A549 treated with dexamethasone at 1 μM for 4 hours (cell line): ENCODE measurements at places on chromosomes 4 and X. TPM values are rescaled to one million over a fixed set of nuclear protein-coding genes. Genes with fewer than 3 reads are reported as not detected.

Gene NR3C2
- total RNA-seq, result 0.02 TPM in 1 of 5 replicates, not detected in the others

Gene RTL3
- total RNA-seq, result 0.09 to 0.16 TPM (median 0.11 TPM) in 5 replicates

Gene SNCA
- total RNA-seq, result 0.16 to 0.29 TPM (median 0.22 TPM) in 4 of 5 replicates, not detected in the other

Gene SAGE1
- 0.02 to 0.14 TPM (median 0.05 TPM) in 4 of 5 replicates, not detected in the other for total RNA-seq

Gene BST1
- total RNA-seq, result 14.6 to 22.0 TPM (median 15.8 TPM) in 5 replicates

Gene THAP6
- total RNA-seq, result 4.8 to 5.9 TPM (median 5.1 TPM) in 5 replicates

Gene SLC9B1
- total RNA-seq, result 0.10 to 0.18 TPM (median 0.13 TPM) in 5 replicates

Gene HPSE
- total RNA-seq, result 1.2 to 1.7 TPM (median 1.4 TPM) in 5 replicates

Gene MAGEA9B
- not detected in 5 replicates for total RNA-seq

Gene CBR4
- 3.8 to 4.7 TPM (median 4.0 TPM) in 5 replicates for total RNA-seq

Gene L1CAM
- 18.1 to 23.9 TPM (median 20.8 TPM) in 5 replicates for total RNA-seq

Gene BEX3
- total RNA-seq, result 238 to 272 TPM (median 241 TPM) in 5 replicates

Gene SLITRK4
- 0.01 TPM in 1 of 5 replicates, not detected in the others for total RNA-seq

Gene VEGFD
- 0.19 to 0.46 TPM (median 0.33 TPM) in 5 replicates for total RNA-seq

Gene GPR173
- total RNA-seq, result not detected in 5 replicates

Gene NPY2R
- total RNA-seq, result 0.04 TPM in 1 of 5 replicates, not detected in the others

Gene FOXO4
- total RNA-seq, result 1.1 to 1.7 TPM (median 1.4 TPM) in 5 replicates

Gene HTR2C
- not detected in 5 replicates for total RNA-seq

Gene SPACA5B
- not detected in 5 replicates for total RNA-seq

Gene PNMA6A
- 4.0 to 4.8 TPM (median 4.7 TPM) in 5 replicates for total RNA-seq

Gene MSANTD1
- 0.05 to 0.18 TPM (median 0.08 TPM) in 5 replicates for total RNA-seq

Gene ZCCHC4
- 3.7 to 4.8 TPM (median 4.1 TPM) in 5 replicates for total RNA-seq

Gene OTC
- total RNA-seq, result not detected in 5 replicates

Gene AKAP4
- total RNA-seq, result not detected in 5 replicates

Gene USP26
- total RNA-seq, result not detected in 5 replicates

Gene PAGE5
- not detected in 5 replicates for total RNA-seq

Gene AADAT
- 7.6 to 9.6 TPM (median 8.4 TPM) in 5 replicates for total RNA-seq

Gene PLXNB3
- 1.8 to 4.1 TPM (median 3.0 TPM) in 5 replicates for total RNA-seq

Gene VSIG1
- 0.12 to 0.75 TPM (median 0.30 TPM) in 5 replicates for total RNA-seq

Gene SLC38A5
- 0.08 to 0.24 TPM (median 0.18 TPM) in 4 of 5 replicates, not detected in the other for total RNA-seq

Gene MUC7
- not detected in 5 replicates for total RNA-seq

Gene SLC25A43
- 24.1 to 33.9 TPM (median 31.8 TPM) in 5 replicates for total RNA-seq

Gene SRPX
- 8.1 to 9.8 TPM (median 8.7 TPM) in 5 replicates for total RNA-seq

Gene RBMX
- total RNA-seq, result 227 to 278 TPM (median 233 TPM) in 5 replicates

Gene CXCL11
- total RNA-seq, result 0.07 to 0.31 TPM (median 0.18 TPM) in 5 replicates

Gene GUCY1A1
- total RNA-seq, result not detected in 5 replicates

Gene CXorf38
- total RNA-seq, result 9.1 to 12.4 TPM (median 10.8 TPM) in 5 replicates

Gene CMC4
- 16.4 to 18.8 TPM (median 17.6 TPM) in 5 replicates for total RNA-seq

Gene CT83
- not detected in 5 replicates for total RNA-seq
